SIG-M5 (cell line): ENCODE measurements at places on chromosomes 12 and 14.

DNA sequence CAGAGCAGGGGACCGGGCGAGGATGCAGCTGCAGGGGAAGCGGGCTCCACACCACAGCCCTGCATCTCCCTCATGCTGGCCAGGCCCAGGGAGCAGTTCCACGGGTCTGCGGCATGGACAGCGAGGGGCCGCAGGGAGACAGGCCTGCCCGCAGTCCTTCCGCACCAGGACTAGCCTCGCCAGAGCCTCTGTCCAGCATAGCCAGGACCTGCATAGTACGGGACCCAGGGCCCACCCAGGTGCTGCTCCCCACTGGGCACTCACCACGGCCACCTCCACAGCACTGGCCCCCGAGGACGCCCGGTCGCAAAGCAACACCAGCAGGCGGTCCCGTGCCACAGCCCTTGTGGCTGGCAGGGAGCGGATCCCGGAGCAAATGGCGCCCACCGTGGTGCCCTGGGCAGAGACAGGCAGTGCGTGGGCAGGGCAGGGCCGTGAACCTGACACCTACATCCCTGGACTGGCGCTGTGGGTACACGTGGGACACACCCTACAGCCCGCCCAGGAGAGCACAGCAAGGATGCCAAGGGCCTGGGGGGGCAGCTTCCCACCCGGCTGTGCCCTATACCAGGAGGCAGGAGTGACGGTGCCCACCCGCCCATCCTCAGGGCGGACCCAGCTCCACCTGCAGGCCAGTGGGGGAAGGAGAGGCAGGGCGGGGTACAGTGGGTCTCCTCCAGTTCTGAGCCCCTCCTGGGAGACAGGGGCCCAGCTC lies 23.8 kb downstream of the JAG2 start:
- DNase-seq = no peak

DNA sequence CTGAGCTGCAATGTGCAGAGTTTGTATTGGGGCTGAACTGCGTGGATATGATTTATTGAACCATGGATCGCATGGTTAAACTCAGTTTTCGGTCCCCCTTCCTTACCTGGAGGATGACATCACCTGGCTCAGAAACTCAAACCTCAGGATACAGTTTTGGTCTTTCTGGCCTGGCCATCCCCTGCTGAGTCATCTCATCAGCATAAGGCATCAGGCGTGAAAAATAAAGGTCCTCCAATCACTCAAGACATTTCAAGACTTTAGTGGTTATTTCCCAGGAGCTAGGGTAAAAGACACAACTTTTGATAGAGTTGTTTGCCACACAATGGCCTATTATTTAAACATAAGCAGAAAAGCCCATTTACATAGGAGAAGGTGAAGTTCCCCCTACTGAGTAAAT lies 631.1 kb upstream of the TMEM132C start:
- DNase-seq = no peak

GRCh38 chr12:31853520-31853919 lies 105.7 kb upstream of the RESF1 start:
- peak; percentile 18 for DNase-seq

DNA sequence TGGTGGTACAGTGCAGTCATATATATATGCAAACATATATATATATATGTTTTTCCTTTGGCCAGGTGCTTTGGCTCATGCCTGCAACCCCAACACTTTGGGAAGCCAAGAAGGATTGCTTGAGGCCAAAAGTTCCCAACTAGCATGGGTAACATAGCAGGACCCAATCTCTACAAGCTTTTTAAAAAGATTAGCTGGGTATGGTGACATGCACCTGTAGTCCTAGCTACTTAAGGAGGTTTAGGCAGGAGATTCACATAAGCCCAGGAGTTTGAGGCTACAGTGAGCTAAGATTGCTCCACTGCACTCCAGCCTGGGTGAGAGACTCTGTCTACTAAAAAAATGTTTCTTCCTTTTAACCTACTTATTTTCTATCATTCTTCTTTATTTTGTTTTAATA lies 10.2 kb downstream of the PZP start:
- DNase-seq = no peak

- DNase-seq = no peak
Observed at GRCh38 chr14:82776958-82777357, 1243.3 kb upstream of the SEL1L start.

DNA sequence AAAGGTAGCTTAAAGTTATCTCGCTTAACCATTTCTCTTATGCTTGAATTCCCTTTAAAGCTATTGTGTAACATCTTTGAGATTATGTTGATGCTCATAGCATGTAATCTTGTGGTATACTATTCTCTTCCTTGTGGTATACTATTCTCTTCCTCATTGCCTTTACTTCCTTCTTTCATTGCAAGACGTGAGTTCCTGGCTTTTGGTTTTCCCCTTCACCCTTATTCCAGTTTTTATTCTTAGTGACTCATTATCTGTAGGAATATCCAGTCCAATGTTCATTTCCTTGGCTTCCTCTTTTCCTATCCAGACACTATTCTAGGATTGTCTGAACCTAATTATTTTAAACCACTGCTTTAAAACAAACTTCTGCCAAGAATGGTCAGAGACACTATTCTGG lies 564.0 kb downstream of the CCER1 start:
- DNase-seq = no peak

GRCh38 chr14:55545779-55546178 lies 34.2 kb upstream of the KTN1 start:
- DNase-seq = no peak

DNA sequence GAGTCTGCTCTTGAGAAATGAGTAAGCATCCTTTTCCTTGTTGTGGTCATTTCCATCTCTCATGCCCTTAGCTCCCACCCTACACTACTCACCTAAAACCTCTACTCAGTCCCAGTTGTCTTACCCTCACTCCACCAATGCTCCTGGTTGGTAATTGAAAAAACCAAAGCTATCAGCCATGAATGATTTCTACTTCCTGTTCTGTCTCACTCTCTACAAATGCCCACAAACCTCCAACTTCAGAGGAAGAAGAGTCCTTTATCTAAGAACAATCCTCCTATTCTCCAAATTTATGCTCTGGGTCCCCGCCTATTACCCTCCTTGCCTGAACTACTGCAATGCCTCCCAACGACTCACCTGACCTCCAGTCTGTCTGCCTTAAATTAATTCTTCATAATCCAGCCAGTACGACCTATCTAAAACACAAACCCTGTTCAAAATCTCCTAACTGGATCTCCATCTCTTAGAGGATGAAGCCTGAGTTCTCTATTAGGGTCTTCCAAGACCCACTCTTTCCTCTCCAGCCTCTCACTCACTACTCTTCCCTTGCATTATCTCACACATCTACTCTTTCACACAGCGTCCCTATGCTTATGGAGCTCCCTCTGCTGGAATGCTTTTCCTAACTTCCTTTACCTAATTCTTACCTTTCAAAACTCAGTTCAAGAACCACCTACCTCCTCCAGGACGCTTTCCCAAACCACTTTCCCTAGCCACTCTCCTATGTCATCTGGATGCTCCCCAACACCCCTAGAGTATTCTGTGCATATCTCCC lies 2.2 kb downstream of the DHRS1 start:
- DNase-seq = no peak

DNA sequence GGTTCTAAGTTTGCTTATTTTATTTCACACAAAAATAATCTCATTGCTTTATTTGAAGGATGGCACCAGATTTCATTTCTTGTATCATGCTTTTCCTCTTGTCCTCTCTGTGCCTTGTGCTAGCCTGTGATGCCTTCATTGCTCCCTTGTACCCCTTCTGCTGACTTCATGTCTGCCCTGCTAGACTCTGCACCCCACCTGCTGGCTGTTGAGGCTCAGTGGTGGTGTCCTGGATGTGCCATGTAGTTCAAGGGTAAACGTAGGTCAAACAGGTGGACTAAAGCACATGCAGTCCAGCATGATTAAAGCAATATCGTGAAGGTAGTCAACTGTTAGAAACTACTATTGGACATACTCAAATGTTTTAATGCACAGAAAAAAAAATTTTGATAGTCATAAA lies 21.6 kb downstream of the MRPS35 start:
- DNase-seq = no peak

DNA sequence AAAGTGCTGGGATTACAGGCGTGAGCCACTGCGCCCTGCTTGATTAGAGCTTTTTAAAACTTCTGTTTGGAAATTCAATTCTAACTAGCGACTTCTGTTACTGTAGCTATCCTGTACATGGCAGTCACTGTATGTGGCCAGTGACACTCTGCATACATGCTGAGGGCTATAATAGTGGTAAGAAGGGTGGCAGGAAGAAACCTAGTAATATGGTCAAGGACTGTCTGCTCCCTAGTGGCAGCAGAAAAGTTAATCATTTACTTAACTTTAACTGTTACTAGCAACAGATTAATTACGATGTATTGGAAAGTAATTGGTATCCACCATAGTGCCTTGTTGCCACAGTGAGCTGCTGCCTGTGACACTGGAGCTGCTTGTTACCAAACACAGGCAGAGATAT lies 149.0 kb downstream of the KITLG start:
- no peak for DNase-seq

GRCh38 chr12:92769124-92769901 lies 66.5 kb downstream of the PLEKHG7 start:
- peak; percentile 60 for DNase-seq

GRCh38 chr12:22318108-22318737 lies 16.3 kb downstream of the ST8SIA1 start:
- peak; percentile 52 for DNase-seq

- no peak for DNase-seq
Observed at GRCh38 chr14:92946847-92947545, 24.0 kb downstream of the CHGA start.

DNA sequence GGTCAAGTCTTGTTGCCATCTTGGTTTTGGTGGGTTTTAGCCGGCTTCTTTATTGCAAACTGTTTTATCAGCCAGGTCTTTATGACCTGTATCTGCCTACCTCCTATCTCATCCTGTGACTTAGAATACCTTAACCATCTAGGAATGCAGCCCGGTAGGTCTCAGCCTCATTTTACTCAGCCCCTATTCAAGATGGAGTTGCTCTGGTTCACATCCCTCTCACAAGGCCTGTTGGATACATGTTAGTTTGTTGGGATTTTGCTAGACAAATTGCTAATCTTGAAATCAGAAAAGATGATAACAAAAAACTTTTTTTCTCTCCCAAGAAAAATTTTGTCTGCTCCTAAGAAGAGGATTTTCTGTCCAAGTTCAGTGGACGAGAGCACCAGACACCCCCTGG lies 27.6 kb upstream of the CCDC63 start:
- no peak for DNase-seq

GRCh38 chr12:1188016-1188415 lies 197.0 kb downstream of the ERC1 start:
- DNase-seq = no peak

DNA sequence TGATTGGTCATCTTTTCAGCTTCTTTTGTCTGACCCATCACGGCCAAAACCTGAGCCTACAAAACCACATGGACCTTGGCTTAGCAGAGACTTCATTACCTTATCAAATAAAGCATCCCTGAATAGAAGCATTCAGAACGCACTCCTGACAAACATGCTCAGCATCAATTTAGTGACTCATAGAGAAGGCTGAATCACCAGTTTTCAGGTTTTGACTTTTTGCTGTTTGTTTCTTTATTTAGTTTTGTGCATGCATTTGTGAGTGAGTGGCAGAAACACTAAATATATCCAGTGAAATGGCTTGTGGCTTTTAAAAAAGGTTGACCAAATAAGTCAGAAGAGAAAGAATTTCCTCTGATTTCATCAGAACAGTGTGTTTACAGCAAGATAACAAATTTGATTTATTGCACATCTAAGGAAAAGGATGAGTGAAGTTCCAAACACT lies 19.0 kb upstream of the OVCH1 start:
- DNase-seq = no peak

DNA sequence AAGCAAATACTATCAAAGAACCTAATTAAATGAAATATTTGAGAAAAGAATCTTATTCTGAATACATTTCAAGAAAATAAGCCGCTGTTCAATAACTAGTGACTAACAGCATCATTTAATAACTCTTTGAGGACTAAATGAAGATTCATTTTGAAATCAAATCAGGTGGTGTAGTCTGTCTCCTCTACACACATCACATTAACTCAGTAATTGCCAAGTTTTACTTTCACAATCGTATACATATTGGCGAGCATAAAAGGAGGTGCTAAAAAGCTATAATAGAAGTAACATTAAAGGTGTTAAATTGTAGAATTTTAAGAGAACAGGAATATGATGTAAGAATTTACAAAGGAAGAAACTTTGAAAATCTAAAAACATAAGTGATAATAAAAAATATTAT lies 185.1 kb downstream of the MDGA2 start:
- no peak for DNase-seq

GRCh38 chr12:86283620-86284019 lies 27.4 kb upstream of the MGAT4C start:
- DNase-seq = no peak

GRCh38 chr12:1801303-1801975 lies 18.9 kb upstream of the LRTM2 start:
- no peak for DNase-seq

DNA sequence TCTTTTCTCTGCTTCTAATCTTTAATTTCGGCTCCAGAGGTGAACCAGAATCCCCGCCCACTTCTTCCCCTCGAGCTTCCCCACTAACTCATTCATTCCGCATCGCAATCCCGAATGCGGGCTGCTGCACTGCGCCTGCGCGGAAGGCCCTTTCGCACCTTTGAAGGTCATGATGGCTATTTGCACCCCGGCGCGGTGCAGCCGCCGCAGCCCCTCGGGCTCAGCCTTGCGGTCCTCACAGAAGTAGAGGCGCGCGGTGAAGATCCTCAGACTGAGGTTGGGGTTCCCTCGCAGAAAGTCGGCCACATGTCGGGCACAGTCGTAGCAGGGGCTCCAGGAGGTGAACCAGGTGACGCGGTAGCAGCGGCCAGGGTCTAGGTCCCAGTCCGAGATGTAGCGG lies 7.6 kb downstream of the AICDA start:
- DNase-seq = no peak

GRCh38 chr12:115584156-115584555 lies 693.3 kb downstream of the MED13L start:
- no peak for DNase-seq

DNA sequence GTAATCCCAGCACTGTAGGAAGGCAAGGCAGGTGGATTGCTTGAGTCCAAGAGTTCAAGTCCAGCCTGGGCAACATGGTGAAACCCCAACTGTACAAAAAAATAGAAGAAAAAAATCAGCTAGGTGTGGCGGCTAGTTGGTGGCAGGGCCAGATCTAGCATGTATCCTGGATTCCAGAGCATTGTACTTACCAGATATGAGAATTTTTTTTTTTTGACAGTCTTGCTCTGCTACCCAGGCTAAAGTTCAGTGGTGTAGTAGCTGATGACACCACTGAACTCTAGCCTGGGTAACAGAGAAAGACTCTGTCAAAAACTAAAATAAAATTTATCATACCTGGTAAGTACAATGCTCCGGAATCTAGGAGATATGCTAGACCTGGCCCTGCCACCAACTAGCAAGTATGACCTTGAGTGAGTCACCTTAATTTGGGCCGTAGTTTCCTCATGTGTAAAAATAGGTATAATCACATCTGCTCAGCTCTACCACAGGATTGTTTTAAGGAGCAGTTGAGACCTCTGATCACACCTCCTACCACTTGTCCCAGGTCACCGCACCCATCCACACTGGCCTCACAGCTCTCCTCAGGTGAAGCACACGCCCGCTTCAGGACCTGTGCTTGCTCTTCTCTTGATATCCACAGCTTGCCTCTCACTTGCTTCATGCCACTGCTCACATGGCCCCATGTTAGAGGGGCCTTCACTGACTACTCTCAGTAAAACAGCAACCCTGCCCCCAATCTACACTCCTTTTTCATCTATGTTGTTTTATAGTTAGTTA lies 140.2 kb downstream of the STXBP6 start:
- DNase-seq = no peak

- DNase-seq = no peak
Observed at GRCh38 chr14:77086017-77086727, 11.9 kb upstream of the CIPC start.
